ENCODE measurements at places on chromosomes 3 and 15.

DNA sequence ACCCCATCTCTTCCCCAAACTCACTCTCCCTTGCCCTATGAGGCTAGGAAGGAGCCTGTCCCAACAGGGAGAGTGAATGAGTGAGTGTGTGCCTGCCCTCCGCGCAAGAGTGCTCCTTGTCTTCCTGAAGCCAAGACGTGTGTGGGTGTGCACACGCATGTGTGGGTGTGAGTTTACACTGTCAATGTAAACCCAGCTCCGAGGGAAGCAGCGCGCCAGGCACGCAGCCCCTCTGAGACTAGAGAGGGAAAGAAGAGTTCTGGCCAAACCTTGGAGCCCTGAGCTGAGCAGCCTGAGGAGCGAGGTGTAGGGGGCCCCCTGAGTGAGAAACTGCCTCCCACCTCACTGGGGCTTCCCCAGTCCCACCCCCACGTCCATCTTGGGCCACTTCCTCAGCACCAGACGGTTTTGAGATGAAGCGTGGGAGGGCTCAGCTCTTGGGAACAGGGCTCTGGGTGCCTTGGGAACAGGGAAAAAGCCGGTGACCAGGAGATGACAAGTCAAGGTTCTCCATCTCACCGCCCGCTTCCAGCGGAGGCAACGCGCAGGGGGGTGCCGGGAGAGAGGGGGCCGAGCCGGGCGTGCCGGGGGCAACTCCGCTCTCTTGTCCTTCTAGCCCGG lies 5.1 kb downstream of the MECOM start:
- DNase-seq: no peak

GRCh38 chr15:74040109-74040850 lies 42.1 kb downstream of the GOLGA6A start:
- no peak for DNase-seq

- no peak for DNase-seq
Observed at GRCh38 chr15:93035092-93035915, 53.7 kb downstream of the RGMA start.

DNA sequence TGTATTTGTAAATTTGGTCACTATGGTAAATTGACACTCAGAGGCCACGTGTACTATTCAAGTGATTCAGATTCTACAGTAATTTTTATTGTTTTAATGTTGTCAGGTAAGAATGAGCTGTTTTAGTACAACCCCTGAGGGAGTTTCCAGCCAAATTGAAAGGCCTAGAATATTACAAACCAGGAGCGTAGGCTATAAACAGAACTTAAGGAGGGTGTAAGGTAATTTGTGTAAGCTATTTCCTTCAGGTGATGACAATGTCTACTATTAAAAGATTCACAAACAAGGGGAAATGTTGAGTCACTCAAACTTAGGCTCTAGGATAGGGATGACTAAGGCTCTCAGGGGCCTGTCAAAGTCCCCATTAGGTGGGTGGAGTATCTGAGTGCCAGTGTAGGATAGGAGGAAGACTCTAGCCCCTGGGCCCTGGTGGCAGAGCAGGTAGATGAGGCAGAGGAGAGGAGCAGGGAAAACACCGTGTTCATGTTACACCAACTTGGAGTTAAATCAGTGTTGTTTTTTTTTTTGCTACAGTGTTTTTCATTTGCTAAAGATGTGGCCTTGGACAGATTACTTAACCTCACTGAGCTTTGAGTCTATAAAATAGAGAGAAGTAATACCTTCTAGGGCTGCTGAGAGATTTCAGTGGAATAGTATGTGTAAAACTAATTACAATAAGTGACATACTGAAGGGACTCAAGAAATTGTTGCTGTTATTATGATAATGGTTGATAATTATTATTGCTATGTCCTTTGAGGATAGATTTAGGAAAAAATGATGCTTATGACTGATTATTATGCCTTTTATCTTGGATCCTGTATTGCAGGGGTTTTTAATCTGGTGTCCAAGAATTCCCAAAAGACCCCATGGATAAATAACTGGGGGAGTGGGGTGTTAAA lies 10.3 kb downstream of the TM4SF1 start:
- no peak for DNase-seq

- no peak for DNase-seq
Observed at GRCh38 chr3:71563827-71564226, 19.7 kb downstream of the FOXP1 start.

DNA sequence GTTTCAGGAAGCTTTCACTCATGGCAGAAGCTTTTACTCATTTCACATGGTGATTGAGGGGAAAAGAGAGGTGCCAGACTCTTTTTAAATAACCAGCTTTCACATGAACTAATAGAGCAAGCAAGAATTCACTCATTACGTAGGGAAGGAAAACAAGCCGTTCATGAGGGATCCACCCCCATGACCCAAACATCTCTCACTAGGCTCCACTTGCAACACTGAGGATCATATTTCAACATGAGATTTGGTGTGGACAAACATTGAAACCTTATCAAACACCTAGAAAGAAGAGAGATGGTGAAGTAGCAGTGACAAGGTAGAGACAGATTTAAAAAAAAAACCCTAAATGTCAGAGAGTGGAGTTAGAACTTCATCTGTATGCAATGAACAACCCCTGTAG lies 408.6 kb upstream of the PDZRN3 start:
- DNase-seq: no peak

DNA sequence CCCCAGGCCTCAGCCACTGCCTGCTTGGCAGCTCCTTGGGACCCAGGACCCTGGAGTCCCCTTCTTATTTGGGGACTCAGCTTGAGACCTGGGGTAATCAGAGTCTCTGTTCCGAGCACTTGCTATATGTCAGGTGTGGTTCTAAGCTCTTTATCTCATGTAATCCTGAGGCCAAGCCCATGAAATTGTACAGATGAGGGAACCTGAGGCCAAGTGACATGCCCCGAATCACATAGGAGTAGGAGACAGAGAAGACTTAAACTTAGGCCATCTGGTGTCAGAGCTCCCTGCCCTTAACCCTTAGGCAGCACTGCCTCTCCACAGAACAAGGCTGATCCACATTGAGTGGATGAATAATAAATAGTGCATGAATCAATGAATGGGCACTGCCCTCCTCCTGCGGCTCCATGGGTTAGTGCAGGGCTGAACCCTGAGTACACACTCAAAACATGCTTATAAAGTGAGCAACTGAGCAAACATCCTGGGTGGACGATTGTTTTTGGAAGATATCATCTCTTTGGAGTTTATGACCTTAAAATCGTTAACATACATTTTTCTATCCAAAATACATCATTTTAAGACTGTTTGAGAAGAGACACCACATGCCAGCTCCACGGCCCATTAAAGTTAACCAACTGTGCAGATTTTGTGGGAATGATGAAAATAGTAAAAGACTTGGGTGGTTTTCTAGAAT lies 33.2 kb upstream of the IQSEC1 start:
- no peak for DNase-seq

DNA sequence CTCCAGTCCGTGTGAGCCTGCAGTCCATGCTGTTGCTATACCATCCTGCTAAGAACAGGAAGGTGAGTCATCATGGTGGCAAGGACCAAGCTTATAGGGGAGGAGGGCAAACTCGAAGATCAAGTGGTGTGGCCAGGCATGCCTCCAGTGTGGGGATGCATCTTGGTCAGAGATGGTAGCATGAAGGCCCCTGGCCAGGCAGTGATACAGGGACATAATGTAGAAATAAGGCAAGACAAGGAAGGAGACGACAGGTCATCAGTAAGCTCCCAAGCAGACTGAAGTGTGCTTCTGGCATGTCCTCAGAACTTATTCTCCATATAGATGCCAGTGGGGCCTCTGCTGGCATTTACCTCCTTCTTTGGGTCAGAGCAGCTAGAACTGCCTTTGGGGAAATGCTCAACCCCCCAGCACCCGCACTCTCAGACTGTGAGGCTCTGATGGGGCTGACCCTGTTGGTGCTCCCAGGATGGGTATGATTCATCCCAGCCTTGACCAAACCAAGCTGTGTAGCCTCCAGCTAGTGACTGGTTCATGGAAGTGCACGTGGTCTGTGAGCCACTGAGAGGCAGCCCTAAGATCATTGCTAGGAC lies 52.5 kb upstream of the ATP2B2 start:
- DNase-seq: no peak

DNA sequence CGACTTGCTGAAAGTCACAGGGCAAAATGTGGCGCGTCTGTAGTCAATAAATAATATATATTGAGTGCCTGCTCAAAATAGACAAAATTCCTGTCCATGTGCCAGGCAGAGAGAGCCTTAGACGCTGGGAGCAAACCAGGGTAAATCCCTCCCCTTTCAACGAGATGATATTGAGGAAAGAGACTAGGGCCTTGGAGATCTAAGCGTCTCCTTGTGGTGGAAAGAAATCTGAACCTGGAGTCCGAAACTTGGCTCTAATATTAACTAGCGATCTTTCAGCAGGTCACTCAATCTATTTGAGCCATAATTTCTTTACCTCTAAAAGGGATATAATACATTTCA lies 348 bp upstream of the DPP8 start:
- DNase-seq: no peak

- DNase-seq: no peak
Observed at GRCh38 chr15:62900071-62900802, 142.3 kb upstream of the TPM1 start.

GRCh38 chr3:97687734-97688133 lies 76.8 kb upstream of the ARL6 start:
- DNase-seq: no peak

- no peak for DNase-seq
Observed at GRCh38 chr3:113758389-113759024, 11.7 kb downstream of the ATP6V1A start.

- no peak for DNase-seq
Observed at GRCh38 chr3:146883288-146883687, 278.1 kb upstream of the PLSCR5 start.
